ENCODE measurements at places on chromosomes 7 and 10.

DNA sequence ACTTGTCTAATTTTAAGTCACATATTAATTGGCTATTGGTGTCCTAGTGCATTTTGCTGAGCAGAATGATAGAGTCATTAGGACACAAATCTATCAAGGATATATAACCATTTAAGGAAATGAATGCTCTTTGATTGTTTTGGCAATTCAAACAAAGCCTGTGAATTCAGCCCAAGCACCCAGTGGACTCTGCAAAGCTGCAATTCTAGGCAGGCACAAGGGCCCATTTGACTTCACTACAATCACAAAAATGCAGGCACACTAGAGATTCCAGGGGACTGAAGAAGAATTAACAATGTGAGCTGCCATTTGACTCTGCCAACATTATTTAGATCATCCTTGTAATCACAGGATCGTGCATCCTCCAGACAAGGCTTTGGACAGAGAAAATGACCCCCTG, 544.2 kb upstream of the PHF14 start:
- no peak for DNase-seq

DNA sequence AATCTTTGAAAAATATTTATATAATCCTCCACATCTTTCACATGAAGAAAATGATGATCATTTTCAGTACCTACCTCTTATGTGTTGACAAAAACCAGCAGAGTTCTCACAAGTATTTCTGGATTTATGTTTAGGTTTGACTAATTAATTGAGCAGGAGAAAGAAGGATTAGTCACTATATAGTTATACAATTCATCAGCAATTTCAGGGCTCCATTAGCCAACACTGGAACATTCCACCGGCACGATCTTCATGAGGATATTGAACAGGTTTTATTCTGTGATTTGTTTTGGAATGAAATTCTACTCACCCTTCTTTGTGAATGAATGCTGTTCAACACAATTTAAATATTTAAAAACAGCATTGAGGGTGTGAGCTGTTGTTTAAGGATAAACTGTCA, 163.2 kb downstream of the SEM1 start:
- no peak for DNase-seq

GRCh38 chr7:158414486-158414961, 173.1 kb downstream of the PTPRN2 start:
- DNase-seq: no peak

GRCh38 chr7:28076423-28077200, 104.0 kb downstream of the JAZF1 start:
- DNase-seq: peak; percentile 85

- DNase-seq: no peak
Measured at GRCh38 chr7:156000601-156001396, 188.5 kb upstream of the SHH start.

DNA sequence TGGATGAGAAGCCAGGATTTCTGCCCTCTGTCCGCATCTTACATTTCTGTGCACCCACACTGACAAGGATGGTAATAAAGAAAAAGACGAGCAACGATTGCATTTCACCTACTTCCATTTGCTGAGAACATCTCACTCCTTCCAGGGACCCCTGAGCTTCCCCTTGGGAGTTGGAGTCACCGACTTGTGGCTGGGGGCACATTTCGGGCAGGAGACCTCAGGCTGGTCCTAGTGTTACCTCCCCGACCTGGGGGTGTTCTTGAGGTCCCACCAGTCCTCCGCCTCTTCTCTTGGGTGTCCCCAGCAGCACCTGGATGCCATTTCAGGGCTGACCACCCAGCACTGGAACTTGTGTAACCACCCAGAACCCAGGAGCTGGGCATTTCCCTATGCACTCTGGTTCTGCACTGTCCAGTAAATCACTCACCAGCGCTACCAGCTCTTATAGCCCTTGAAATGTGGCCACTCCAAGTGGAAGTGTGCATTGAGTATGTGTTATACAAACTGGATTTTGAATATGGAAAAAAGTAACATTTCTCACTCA, 84.9 kb downstream of the LANCL2 start:
- DNase-seq: no peak

GRCh38 chr7:81611040-81611439, 158.8 kb downstream of the HGF start:
- no peak for DNase-seq

- DNase-seq: no peak
Measured at GRCh38 chr7:47474937-47475879, 106.7 kb downstream of the TNS3 start.

- no peak for DNase-seq
Measured at GRCh38 chr10:76291885-76292284, 860.5 kb downstream of the LRMDA start.

- no peak for DNase-seq
Measured at GRCh38 chr10:1344846-1345245, 288.7 kb downstream of the WDR37 start.

GRCh38 chr7:112076324-112076723, 129.9 kb downstream of the DOCK4 start:
- no peak for DNase-seq

- no peak for DNase-seq
Measured at GRCh38 chr10:71064413-71065118, 147.8 kb upstream of the UNC5B start.

DNA sequence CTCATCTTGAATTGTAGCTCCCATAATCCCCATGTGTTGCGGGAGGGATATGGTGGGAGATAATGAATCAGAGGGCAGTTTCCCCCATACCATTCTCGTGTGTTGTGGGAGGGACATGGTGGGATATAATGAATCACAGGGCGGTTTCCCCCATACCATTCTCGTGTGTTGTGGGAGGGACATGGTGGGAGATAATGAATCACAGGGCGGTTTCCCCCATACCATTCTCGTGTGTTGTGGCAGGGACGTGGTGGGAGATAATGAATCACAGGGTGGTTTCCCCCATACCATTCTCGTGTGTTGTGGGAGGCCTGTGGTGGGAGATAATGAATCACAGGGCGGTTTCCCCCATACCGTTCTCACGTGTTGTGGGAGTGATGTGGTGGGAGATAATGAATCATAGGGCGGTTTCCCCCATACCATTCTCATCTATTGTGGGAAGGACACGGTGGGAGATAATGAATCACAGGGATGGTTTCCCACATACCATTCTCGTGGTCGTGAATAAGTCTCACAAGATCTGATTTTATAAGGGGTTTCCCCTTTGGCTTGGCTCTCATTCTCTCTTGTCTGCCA, 271.0 kb downstream of the MAD1L1 start:
- DNase-seq: no peak

- no peak for DNase-seq
Measured at GRCh38 chr7:150321788-150322113, 1.4 kb upstream of the LRRC61 start.
